ENCODE measurements at places on chromosomes 2 and 18. TPM values are rescaled to one million over a fixed set of nuclear protein-coding genes. Genes with fewer than 3 reads are reported as not detected.

GRCh38 chr2:118457951-118458350 lies 369.7 kb downstream of the INSIG2 start:
- no peak overlapping the region for H3K27ac ChIP-seq
- no peaks in the 10 kb centered on the region for H3K27me3 ChIP-seq
- H3K36me3 ChIP-seq, result no peaks in the 10 kb centered on the region
- DNase-seq, result no peak
- H3K4me3 ChIP-seq, result no peak overlapping the region

DNA sequence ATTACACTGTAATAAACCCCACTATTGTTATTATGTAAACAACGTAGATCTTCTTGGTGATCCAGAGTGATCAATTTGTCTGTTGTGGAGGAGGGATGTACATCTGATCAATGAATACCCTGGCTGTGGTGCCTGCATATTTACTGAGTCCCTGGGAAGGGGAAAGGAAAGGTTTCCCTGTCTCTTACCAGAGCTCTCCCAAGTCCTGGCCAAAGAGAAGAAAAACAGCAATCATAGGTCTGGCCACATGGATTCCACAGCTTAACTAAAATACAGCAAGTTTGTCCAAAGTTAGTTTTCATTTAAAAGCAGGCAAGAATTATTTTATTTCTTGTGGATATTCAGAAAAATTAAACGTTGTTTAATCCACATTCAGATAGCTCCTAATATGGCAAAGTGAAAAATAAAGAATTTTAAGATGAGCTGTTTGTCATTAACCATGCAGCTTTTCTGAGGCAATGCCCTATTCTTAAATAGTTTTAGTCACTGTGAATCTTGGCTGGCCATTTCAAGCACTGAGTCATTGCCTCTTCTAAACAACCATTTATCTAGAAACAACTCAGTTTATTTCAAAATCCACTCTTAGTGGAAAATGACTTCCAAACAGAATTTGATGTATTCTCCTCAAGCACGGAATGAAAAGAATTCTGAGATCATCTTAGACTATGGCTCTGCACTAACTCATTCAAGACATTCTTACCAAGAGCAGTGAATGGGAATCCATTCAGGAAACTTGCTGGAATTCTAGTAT lies 1004.4 kb upstream of the CDH2 start:
- no peak for DNase-seq
- H3K27me3 ChIP-seq, result no peaks in the 10 kb centered on the region
- no peak overlapping the region for H3K4me3 ChIP-seq
- H3K4me1 ChIP-seq, result no peaks in the 10 kb centered on the region
- no peak overlapping the region for H3K27ac ChIP-seq
- no peaks in the 10 kb centered on the region for H3K36me3 ChIP-seq

GRCh38 chr18:12474146-12474545 lies 66.4 kb downstream of the PRELID3A start:
- H3K4me3 ChIP-seq, result no peak overlapping the region
- DNase-seq, result no peak
- H3K27ac ChIP-seq, result no peak overlapping the region
- H3K27me3 ChIP-seq, result no peaks in the 10 kb centered on the region
- H3K4me1 ChIP-seq, result no peaks in the 10 kb centered on the region

GRCh38 chr2:240436683-240437550 lies 1.5 kb downstream of the GPC1 start:
- H3K27me3 ChIP-seq, result peaks cover 30% of the 10 kb centered on the region
- DNase-seq, result no peak
- peak overlapping the region; percentile 57 for H3K4me3 ChIP-seq
- no peaks in the 10 kb centered on the region for H3K36me3 ChIP-seq

GRCh38 chr2:144678736-144679135 lies 158.8 kb upstream of the ZEB2 start:
- no peak for DNase-seq
- no peaks in the 10 kb centered on the region for H3K27me3 ChIP-seq
- no peak overlapping the region for H3K4me3 ChIP-seq
- H3K36me3 ChIP-seq, result no peaks in the 10 kb centered on the region
- no peaks in the 10 kb centered on the region for H3K4me1 ChIP-seq

Gene SPOPL
- 12.6 TPM for polyA plus RNA-seq

- no peaks in the 10 kb centered on the region for H3K4me1 ChIP-seq
- no peak for DNase-seq
- H3K27ac ChIP-seq, result no peak overlapping the region
- H3K4me3 ChIP-seq, result no peak overlapping the region
- no peaks in the 10 kb centered on the region for H3K36me3 ChIP-seq
These were observed 107.9 kb downstream of the KLHL29 start for GRCh38 chr2:23492921-23493320.

DNA sequence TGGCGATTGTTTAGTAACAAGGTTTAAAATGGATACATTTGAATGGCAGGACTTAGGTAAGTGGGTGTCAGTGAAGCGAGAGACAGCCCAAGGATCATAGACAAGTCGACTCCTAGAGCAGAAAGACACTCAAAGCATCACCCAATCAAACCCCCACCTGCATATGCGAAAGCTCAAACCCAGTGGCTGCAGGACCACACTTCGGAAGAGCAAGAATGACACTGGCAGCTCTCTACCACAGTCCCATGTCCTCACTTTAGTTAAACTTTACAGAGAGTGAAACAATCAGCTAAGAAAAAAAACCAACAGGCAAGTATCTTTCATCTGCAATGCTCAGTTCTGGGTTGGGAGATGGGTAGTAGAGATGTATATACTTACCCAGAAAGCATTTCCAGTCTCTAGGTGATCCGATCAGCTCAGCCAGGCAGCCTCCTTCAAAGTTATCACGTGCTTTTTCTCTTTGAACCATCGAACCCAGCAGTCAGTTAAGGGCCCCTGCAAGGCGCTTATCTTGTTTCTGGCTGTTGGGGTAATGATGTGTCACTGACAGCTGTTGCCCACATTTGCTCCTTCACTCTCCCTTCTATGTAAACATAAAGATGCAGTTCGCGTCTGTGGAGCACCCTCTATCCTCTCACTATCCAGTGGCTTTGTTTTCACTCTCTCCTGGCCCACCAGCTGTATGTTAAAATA lies 357.5 kb upstream of the ID2 start:
- no peak overlapping the region for H3K27ac ChIP-seq
- no peaks in the 10 kb centered on the region for H3K36me3 ChIP-seq
- peaks cover 23% of the 10 kb centered on the region for H3K27me3 ChIP-seq
- no peak overlapping the region for H3K4me3 ChIP-seq

Gene DGKD
- polyA plus RNA-seq, result 40.3 TPM

DNA sequence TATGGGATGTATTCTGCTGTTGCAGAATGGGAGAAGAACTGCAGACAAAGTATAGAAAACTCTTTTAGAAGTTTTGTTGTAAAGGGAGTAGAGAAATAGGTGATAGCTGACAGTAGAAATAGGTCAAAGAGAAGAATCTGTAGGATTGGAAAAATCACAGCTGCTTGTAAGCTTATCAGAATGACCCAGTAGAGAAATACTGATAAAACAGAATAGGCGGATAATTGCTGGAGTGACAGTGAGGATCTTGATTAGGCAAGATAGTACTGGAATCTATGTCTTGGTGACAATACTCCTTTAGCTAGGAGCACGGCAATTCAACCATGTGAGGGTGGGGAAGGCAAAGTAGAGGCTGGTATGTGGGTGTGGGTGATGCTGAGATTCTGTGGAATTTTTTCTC lies 4.5 kb upstream of the SMAD4 start:
- H3K36me3 ChIP-seq, result no peaks in the 10 kb centered on the region
- DNase-seq, result no peak
- peaks cover 18% of the 10 kb centered on the region for H3K4me1 ChIP-seq

DNA sequence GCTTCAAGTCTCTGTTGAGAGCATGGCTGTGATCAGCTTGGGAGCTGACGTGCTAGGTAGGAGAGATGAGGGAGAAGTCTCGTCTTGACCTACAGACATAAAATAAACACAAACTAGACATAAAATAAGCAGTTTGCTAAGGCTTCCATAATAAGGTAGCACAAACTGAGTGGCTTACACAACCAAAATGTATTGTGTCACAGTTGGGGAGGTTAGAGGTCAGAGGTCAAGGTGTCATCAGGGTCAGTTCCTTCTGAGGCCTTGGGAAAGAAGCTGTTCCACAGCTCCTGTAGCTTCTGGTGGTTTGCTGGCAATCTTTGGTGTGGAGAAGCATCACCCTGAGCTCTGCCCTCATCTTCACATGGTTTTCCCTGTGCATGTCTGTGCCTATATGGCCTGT lies 20.2 kb downstream of the DAW1 start:
- H3K27me3 ChIP-seq, result peaks cover 4% of the 10 kb centered on the region
- H3K4me3 ChIP-seq, result no peak overlapping the region
- DNase-seq, result no peak
- H3K4me1 ChIP-seq, result no peaks in the 10 kb centered on the region
- no peak overlapping the region for H3K27ac ChIP-seq
- no peaks in the 10 kb centered on the region for H3K36me3 ChIP-seq

Gene CCDC85A
- polyA plus RNA-seq, result not detected

GRCh38 chr2:186129767-186130581 lies 356.1 kb upstream of the ZC3H15 start:
- no peaks in the 10 kb centered on the region for H3K36me3 ChIP-seq
- H3K4me1 ChIP-seq, result peaks cover 38% of the 10 kb centered on the region
- H3K27me3 ChIP-seq, result no peaks in the 10 kb centered on the region
- peak overlapping the region; percentile 57 for H3K27ac ChIP-seq

- H3K4me3 ChIP-seq, result no peak overlapping the region
- no peak overlapping the region for H3K27ac ChIP-seq
- H3K4me1 ChIP-seq, result no peaks in the 10 kb centered on the region
- H3K36me3 ChIP-seq, result no peaks in the 10 kb centered on the region
- DNase-seq, result no peak
These were observed 591.2 kb downstream of the RNF144A start for GRCh38 chr2:7508296-7508943.

Gene CNNM3
- 43.4 TPM for polyA plus RNA-seq

Gene FEV
- polyA plus RNA-seq, result not detected

- no peak for DNase-seq
- no peaks in the 10 kb centered on the region for H3K4me1 ChIP-seq
- H3K4me3 ChIP-seq, result no peak overlapping the region
- no peak overlapping the region for H3K27ac ChIP-seq
These were observed 112.1 kb upstream of the MGAT5 start for GRCh38 chr2:134141598-134142340.

DNA sequence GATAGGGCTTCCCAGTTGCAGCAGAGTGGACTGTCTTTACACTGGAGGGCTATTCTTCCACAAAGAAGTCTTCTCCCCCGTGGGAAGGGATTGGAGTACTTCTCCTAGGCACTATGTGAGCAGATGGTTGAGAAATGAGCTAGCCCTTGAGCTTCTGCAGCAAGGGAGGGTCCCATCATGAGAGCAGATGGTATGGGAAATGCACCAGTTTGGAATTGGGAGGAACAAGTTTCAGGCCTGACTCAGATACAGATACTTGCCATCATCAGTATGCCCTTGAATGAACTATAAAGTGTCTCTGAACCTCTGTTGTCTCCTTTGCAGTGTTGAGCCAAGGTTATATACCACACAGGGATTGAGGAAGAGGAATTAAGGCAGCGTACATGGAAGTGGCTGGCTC lies 757.4 kb downstream of the RNF144A start:
- no peak overlapping the region for H3K27ac ChIP-seq
- no peaks in the 10 kb centered on the region for H3K36me3 ChIP-seq
- no peak for DNase-seq
- no peaks in the 10 kb centered on the region for H3K27me3 ChIP-seq
- no peaks in the 10 kb centered on the region for H3K4me1 ChIP-seq
- no peak overlapping the region for H3K4me3 ChIP-seq

DNA sequence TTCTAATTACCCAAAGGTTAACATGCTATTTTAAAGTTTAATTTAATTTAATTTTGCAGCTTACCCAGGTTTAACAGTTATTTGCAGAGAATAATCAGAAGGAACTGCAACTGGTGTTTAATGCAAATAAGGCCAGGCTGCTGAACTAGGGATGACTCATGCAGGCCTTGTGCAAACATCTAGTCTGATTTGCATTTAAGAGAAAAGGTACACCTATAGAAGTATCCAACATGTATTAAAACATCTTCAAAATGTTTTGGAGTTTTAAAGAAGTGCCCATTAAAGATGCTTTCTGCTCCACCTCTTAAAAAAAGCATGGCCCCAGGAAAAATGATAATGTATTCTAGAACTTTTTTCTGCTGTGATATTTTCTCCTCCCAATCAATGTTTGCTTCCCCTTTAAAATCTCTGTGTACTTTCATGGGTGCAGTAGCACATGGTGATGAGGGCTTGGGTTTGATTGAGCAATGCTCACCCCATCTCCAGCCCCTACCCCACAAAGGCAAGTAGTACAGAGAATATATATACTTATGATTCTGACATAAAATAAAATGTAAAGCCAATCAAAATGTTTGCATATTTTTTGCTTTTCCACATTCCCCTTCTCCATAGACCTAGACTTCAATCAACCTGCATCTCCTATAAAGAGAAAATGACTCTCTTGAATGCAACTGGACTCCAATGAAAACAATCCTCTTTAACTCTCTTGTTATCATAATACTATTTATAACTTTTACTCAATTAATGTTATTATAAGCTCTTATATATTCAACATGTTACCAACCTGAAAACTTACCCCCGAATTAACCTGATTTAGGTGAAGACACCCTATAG lies 54.1 kb downstream of the ATP8B1 start:
- H3K4me3 ChIP-seq, result no peak overlapping the region
- peak overlapping the region; percentile 24 for H3K27ac ChIP-seq
- peaks cover 52% of the 10 kb centered on the region for H3K4me1 ChIP-seq
- H3K27me3 ChIP-seq, result no peaks in the 10 kb centered on the region
- no peaks in the 10 kb centered on the region for H3K36me3 ChIP-seq
- peak; percentile 76 for DNase-seq

Gene STAT4
- 0.37 TPM for polyA plus RNA-seq

Gene SPP2
- polyA plus RNA-seq, result not detected

GRCh38 chr2:161039071-161039470 lies 121.2 kb upstream of the TANK start:
- H3K36me3 ChIP-seq, result no peaks in the 10 kb centered on the region
- no peak for DNase-seq
- H3K4me1 ChIP-seq, result no peaks in the 10 kb centered on the region
- H3K27me3 ChIP-seq, result no peaks in the 10 kb centered on the region
- no peak overlapping the region for H3K27ac ChIP-seq
- H3K4me3 ChIP-seq, result no peak overlapping the region

DNA sequence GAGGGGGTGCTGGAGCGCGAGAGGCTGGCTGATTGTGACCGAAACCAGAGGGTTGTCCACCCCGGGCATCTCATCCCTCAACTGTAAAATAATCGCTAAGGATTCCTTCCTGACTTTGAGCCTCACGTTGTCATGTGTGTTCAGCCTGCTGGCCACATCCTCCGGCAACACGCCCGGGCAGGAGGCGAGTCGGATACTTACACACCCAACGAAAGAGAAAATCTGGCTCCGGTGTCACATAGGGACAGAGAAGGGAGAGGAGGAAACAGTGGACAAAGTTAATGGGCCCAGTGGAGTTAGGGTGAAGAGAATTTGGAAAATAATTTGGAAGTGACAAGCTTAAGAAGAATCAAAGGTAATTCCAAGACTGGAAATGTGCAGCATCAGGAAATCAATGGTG lies 2.4 kb downstream of the TLX2 start:
- H3K27ac ChIP-seq, result no peak overlapping the region
- peaks cover 21% of the 10 kb centered on the region for H3K36me3 ChIP-seq
- H3K27me3 ChIP-seq, result no peaks in the 10 kb centered on the region

- no peaks in the 10 kb centered on the region for H3K36me3 ChIP-seq
- no peaks in the 10 kb centered on the region for H3K4me1 ChIP-seq
- H3K27me3 ChIP-seq, result no peaks in the 10 kb centered on the region
These were observed 11.2 kb upstream of the ENOSF1 start for GRCh38 chr18:723541-724080.

Gene VAMP5
- 56.7 TPM for polyA plus RNA-seq

- DNase-seq, result no peak
- H3K4me3 ChIP-seq, result no peak overlapping the region
- H3K27me3 ChIP-seq, result no peaks in the 10 kb centered on the region
- no peaks in the 10 kb centered on the region for H3K36me3 ChIP-seq
- peaks cover 94% of the 10 kb centered on the region for H3K4me1 ChIP-seq
These were observed 44.0 kb upstream of the TMEM247 start for GRCh38 chr2:46435353-46435752.

- H3K27me3 ChIP-seq, result peaks cover 75% of the 10 kb centered on the region
- no peaks in the 10 kb centered on the region for H3K36me3 ChIP-seq
- no peak for DNase-seq
These were observed 35.8 kb downstream of the FAM178B start for GRCh38 chr2:96950381-96951124.

All from HepG2 (cell line).